Cardiac muscle cell (in vitro differentiated cells and primary cell): ENCODE measurements at places on chromosomes 2 and 18. TPM values are rescaled to one million over a fixed set of nuclear protein-coding genes. Genes with fewer than 3 reads are reported as not detected.

DNA sequence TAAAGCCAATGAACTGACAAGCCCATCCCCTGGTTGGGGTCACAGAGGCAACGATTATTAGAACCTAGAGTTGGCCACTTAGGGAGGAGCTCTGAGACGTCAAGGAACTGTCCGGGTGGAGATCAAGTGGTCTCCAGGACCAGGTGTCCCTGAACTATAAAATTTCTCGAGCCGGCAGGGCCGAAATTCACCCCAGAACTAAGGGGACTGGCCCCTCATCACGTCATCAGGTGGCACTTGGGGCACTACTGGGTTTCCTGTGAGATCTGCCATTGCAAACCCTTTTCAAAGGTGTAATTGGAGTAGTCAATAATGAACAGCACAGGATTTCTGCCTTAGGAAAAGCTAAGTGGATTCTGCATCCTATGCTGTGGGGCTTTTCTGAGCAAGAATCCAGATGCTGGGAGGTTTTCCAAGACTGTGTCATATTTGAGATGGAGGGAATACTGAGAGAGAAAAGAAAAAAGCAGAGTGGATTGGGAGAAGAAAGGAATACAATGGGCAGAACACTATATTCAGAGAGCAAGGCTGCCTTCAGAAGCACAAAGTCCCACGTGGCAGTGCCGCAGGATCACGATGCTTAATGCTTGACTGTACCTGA lies 113.6 kb downstream of the ALPK2 start:
- peaks cover 61% of the 10 kb centered on the region for H3K36me3 ChIP-seq
- H3K4me3 ChIP-seq = no peak overlapping the region
- H3K27ac ChIP-seq = peak overlapping the region; percentile 73
- no peaks in the 10 kb centered on the region for H3K27me3 ChIP-seq

DNA sequence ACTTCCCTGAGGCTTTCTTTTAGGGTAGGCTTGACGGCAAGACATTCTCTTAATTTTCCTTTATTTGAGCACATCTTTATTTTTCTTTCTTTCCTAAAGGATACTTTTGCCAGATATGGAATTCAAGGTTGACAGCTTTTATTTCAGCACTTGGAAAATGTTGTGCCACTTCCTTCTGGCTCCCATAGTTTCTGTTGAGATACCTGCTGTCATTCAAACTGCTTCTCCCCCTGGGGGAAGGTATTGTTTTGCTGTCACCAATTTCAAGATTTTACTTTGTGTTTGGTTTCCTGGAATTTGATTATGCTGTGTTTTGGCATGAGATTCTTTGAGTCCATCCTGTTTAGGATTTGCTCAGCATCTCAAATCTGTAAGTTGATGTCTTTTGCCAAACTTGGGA lies 39.1 kb upstream of the TWIST2 start:
- H3K27me3 ChIP-seq = no peaks in the 10 kb centered on the region
- H3K4me1 ChIP-seq = no peaks in the 10 kb centered on the region
- no peak overlapping the region for H3K4me3 ChIP-seq
- no peak overlapping the region for H3K27ac ChIP-seq
- DNase-seq = no peak

GRCh38 chr2:224293976-224294375 lies 107.9 kb downstream of the FAM124B start:
- H3K4me3 ChIP-seq = no peak overlapping the region
- DNase-seq = no peak
- no peaks in the 10 kb centered on the region for H3K36me3 ChIP-seq
- H3K27ac ChIP-seq = no peak overlapping the region
- no peaks in the 10 kb centered on the region for H3K4me1 ChIP-seq

DNA sequence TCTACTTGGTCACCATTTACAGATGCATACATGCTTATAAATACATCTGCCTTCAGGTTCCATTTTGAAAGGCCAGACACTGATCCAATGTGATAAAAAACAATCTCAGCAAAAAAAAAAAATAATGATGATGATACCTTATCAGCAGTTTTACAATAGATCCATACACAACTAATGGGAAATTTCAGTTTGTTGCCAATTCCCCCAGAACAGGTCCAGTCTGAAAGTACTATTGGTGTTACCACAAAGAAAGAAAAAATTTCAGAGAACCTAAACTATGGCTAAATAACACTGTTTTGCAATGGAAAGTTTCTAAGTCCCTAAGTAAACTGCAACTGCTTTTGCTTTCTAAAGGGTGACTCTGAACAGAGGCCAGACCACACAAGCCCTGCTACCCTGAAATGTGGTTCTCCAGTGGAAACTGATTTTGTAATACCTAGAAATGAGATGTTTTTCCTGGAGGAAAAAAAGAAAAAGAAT lies 54.1 kb downstream of the LPIN2 start:
- H3K27me3 ChIP-seq = no peaks in the 10 kb centered on the region
- peak overlapping the region; percentile 43 for H3K27ac ChIP-seq
- H3K4me3 ChIP-seq = no peak overlapping the region
- H3K36me3 ChIP-seq = peaks cover 6% of the 10 kb centered on the region
- H3K4me1 ChIP-seq = peaks cover 12% of the 10 kb centered on the region

DNA sequence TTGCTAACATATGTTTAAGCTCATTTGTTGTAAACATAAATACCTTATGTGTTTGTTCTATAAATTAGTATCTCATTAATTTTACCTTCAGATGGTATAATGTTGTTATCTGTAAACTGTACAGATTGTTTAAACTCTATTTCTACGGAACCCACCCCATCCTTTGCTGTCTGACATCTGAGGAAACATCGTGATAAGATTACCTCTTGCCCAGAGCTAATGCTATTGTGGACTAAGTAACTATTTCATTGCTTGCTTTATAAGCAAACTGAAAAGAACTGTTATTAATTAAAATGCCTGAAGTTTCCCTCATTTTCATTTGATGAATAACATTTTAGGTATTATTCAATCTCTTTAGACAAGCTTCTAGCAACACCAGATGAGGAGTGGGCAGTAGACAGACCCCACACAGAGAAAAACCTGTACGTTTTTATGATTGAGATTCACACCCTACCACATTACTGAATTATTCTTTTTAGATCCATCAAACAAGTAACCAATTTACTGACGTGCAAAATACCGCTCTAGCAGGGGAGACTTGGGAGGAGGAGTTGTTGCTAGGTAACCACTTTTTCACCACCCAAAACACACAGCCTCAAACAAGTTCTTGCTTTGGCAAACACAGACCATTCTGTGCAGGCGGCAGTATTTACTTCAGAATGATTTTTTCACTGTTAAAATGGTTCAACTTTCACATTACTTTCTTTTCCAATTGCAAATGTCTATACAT lies 1.9 kb upstream of the SYT4 start:
- H3K27ac ChIP-seq = no peak overlapping the region
- H3K27me3 ChIP-seq = no peaks in the 10 kb centered on the region
- no peak overlapping the region for H3K4me3 ChIP-seq
- peak; percentile 52 for DNase-seq

DNA sequence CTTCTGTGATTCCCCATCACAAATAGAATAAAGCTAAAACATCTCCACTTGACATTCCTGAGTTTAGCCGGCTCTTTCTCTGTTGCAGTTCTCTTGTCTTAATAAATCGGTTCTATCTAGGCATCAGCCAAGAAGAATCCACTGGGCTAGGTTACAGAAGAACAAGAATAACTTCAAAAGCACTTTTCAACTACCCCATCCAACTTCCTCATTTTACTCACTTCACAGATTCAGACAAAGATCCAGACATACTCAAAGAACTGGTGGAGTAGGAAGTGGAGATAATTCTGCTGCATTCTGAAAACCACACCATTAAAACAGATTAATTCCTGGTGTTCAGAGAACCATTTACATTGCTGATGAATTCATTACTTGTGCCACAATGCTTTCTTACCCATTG lies 9.6 kb upstream of the ALPK2 start:
- H3K27ac ChIP-seq = no peak overlapping the region
- no peak for DNase-seq
- H3K4me1 ChIP-seq = peaks cover 23% of the 10 kb centered on the region
- no peaks in the 10 kb centered on the region for H3K36me3 ChIP-seq
- no peak overlapping the region for H3K4me3 ChIP-seq
- H3K27me3 ChIP-seq = no peaks in the 10 kb centered on the region

- DNase-seq = peak; percentile 30
- no peak overlapping the region for H3K4me3 ChIP-seq
- H3K27ac ChIP-seq = no peak overlapping the region
- no peaks in the 10 kb centered on the region for H3K27me3 ChIP-seq
- H3K4me1 ChIP-seq = no peaks in the 10 kb centered on the region
Measured at GRCh38 chr2:79487399-79487798, 25.5 kb upstream of the CTNNA2 start.

DNA sequence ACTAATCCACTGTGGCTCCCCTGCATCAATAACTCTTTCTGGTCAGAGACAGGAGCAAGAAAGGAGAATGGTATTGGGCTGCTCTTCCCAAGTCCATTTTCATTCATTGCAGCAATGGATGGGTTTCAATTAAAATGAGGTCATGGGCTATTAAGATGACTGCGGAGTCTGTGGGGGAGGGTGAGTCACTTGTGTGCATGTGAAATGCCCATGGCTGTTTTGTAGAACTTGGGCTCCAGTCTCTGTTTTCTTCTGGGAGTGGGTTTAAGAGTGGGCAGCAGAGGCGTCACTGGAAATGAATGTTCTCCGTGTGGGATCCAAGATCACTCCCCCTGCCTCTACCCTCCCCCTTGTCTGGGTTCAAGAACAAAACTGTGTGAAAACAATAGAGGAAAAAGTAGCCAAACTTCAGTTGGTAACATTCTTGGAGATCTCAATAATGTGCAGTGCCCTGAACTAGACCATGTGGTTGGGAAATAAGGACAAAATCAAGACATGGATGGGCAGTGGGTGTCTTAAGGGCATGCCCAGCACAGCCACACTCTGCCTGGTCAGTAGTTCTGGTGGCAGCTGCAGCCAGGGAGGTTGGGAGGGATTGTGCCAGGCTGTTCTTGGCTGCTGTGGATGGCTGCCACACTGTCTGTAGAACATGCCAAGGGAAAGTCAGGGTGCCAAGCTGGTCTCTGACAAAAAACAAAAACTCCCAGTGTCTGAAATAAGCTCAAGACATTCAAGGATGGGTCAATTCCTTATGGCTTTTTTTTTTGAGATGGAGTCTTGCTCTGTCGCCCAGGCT lies 68.2 kb upstream of the CXCR4 start:
- no peak for DNase-seq
- H3K27ac ChIP-seq = no peak overlapping the region
- no peak overlapping the region for H3K4me3 ChIP-seq
- no peaks in the 10 kb centered on the region for H3K36me3 ChIP-seq
- H3K4me1 ChIP-seq = no peaks in the 10 kb centered on the region
- H3K27me3 ChIP-seq = no peaks in the 10 kb centered on the region

DNA sequence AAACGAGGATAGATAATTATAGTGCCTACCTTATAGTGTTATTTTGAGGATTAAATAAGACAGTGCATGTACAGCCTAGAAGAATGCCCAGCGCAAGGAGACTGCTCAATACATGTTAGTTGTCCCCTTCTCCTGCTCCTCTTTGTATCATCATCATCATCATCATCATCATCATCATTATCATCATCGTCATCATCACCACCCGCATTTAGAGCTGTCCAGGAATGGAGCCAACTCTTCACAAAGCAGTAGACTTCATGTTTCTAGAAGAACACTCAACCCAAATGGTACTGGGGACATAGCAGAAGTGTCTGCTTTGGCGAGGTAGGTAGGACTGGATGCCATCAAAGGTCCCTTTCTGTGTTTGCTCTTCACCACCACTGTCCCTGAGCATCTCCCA lies 116.0 kb downstream of the TRIM43 start:
- H3K27ac ChIP-seq = no peak overlapping the region
- DNase-seq = no peak
- H3K36me3 ChIP-seq = no peaks in the 10 kb centered on the region
- H3K4me3 ChIP-seq = no peak overlapping the region

MC5R gene
- not detected in 2 replicates for total RNA-seq

HOXD1 gene
- not detected in 2 replicates for total RNA-seq

POU3F3 gene
- not detected in 2 replicates for total RNA-seq

KANSL3 gene
- total RNA-seq = 56.8 and 59.2 TPM in 2 replicates

SGPP2 gene
- total RNA-seq = 24.6 and 44.6 TPM in 2 replicates
